ENCODE measurements at places on chromosomes 3 and 15.

DNA sequence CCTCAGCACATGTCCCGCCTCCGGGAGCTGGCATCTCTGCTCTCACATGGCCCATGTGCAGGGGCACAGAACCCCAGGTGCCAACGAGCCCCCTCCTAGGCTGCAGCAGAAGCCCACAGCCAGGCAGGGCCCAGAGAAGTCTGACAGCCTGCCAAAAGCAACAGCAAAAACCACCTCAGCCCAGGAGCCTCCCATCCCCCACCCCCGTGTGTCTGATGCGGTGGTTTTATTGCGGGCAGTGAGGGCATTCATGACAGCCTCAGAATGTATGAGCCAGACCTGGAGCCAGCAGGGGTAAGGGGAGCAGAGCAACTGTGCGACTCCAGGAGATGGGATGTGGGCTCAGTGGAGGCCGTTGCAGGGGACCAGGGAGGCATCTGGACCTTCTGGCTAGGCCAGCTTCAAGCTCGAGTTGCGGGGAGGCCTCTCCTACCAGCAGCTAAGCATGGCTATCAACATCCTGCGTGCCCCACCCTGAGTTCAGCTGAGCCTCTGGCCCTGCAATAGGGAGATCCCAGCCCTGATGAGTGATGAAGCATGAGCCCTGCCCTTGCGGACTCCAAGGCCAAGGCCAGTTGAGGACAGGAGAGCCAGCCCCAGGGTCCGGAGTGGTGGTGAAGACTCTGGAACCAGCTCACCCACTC lies 52.5 kb downstream of the CYP11A1 start:
- H3K4me1 ChIP-seq: no peaks in the 10 kb centered on the region
- no peak for DNase-seq
- peak overlapping the region; percentile 28 for H3K4me3 ChIP-seq
- H3K27ac ChIP-seq: no peak overlapping the region
- H3K36me3 ChIP-seq: no peaks in the 10 kb centered on the region

GRCh38 chr15:66854012-66854965 lies 152.3 kb downstream of the SMAD6 start:
- no peaks in the 10 kb centered on the region for H3K4me1 ChIP-seq
- no peak overlapping the region for H3K4me3 ChIP-seq
- H3K36me3 ChIP-seq: no peaks in the 10 kb centered on the region
- no peak overlapping the region for H3K27ac ChIP-seq

- H3K4me1 ChIP-seq: no peaks in the 10 kb centered on the region
- H3K27ac ChIP-seq: no peak overlapping the region
- H3K36me3 ChIP-seq: no peaks in the 10 kb centered on the region
- H3K4me3 ChIP-seq: no peak overlapping the region
These were observed 371.5 kb upstream of the GOLIM4 start for GRCh38 chr3:168467115-168467714.

- H3K4me1 ChIP-seq: no peaks in the 10 kb centered on the region
- H3K27me3 ChIP-seq: no peaks in the 10 kb centered on the region
- H3K4me3 ChIP-seq: no peak overlapping the region
- DNase-seq: no peak
These were observed 207.1 kb downstream of the KCNMB2 start for GRCh38 chr3:178743297-178743696.
